ENCODE measurements at places on chromosomes 12 and 14. TPM values are rescaled to one million over a fixed set of nuclear protein-coding genes. Genes with fewer than 3 reads are reported as not detected.

DNA sequence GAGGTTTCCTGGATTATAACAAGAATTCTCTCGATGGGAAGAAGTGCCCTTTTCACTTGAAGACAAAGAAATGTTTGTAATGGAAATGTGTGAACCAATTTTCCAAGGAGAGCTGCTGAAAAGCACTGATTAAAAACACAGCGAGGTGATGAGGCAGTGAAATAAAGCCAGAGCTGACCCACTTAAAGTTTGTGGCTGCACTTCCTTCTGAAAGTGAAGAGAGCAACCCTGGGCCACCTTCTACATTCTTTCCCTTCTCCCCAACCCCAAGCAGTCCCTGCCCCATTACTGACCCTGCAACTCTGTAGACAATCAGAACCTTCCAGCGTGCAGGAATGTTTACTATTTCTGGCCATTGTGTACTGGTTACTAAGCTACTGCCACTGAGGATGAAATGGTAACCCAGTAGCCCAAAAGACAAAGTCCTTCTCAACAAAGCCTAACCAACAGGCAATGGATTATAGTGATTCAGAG lies 173.9 kb downstream of the TTC7B start:
- H3K27me3 ChIP-seq, result no peaks in the 10 kb centered on the region
- no peaks in the 10 kb centered on the region for H3K4me1 ChIP-seq
- H3K27ac ChIP-seq, result no peak overlapping the region
- H3K36me3 ChIP-seq, result no peaks in the 10 kb centered on the region
- no peak overlapping the region for H3K4me3 ChIP-seq
- no peak for DNase-seq

- H3K27ac ChIP-seq, result no peak overlapping the region
- H3K4me1 ChIP-seq, result peaks cover 6% of the 10 kb centered on the region
- H3K27me3 ChIP-seq, result no peaks in the 10 kb centered on the region
- H3K4me3 ChIP-seq, result no peak overlapping the region
These were observed 31.6 kb downstream of the DUSP6 start for GRCh38 chr12:89320735-89321134.

GRCh38 chr12:47741340-47741703 lies 16.0 kb upstream of the ENDOU start:
- H3K27me3 ChIP-seq, result no peaks in the 10 kb centered on the region
- DNase-seq, result peak; percentile 83
- H3K27ac ChIP-seq, result no peak overlapping the region
- H3K4me3 ChIP-seq, result no peak overlapping the region
- no peaks in the 10 kb centered on the region for H3K36me3 ChIP-seq
- peaks cover 26% of the 10 kb centered on the region for H3K4me1 ChIP-seq

DNA sequence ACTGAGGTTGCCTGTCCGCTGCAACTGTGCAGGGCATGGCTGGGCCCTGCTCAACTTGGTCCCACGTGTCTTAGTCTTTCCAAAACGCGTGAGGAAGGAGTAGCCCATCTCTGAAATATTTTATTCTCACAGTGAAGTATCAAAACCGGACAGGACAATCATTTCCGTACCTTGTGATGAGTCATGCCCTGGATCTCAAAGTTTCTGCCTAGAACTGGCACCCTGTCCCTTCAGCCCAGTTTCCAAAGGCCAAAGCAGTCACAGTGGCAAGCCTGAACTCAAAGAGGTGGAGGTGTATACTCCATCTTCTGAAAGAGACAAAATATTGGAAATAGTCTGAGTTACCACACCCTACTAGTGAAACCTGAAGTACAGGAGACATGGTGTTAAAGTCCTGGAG lies 28.5 kb upstream of the SRGAP1 start:
- no peaks in the 10 kb centered on the region for H3K36me3 ChIP-seq
- no peak overlapping the region for H3K27ac ChIP-seq
- H3K4me1 ChIP-seq, result peaks cover 21% of the 10 kb centered on the region
- peaks cover 9% of the 10 kb centered on the region for H3K27me3 ChIP-seq
- DNase-seq, result no peak
- H3K4me3 ChIP-seq, result no peak overlapping the region

- H3K4me3 ChIP-seq, result no peak overlapping the region
- peak overlapping the region; percentile 11 for H3K27ac ChIP-seq
- no peaks in the 10 kb centered on the region for H3K27me3 ChIP-seq
- peaks cover 22% of the 10 kb centered on the region for H3K36me3 ChIP-seq
- peak; percentile 18 for DNase-seq
These were observed 62.5 kb downstream of the ETNK1 start for GRCh38 chr12:22687361-22688076.

- H3K4me1 ChIP-seq, result no peaks in the 10 kb centered on the region
- DNase-seq, result no peak
- H3K4me3 ChIP-seq, result no peak overlapping the region
- no peak overlapping the region for H3K27ac ChIP-seq
These were observed 459.5 kb downstream of the RMST start for GRCh38 chr12:97921979-97922722.

The IFNG-AS1 gene
- not detected for total RNA-seq

The IAPP gene
- not detected for total RNA-seq

Measured in activated CD8-positive, alpha-beta T cell treated with anti-CD3 and anti-CD28 coated beads for 36 hours (primary cell).